Activated CD4-positive, alpha-beta T cell treated with anti-CD3 and anti-CD28 coated beads for 24 hours (primary cell): ENCODE measurements at places on chromosomes 6 and 20.
A peak's percentile ranks its signal among the peaks of the same experiment; 100 is the strongest.

DNA sequence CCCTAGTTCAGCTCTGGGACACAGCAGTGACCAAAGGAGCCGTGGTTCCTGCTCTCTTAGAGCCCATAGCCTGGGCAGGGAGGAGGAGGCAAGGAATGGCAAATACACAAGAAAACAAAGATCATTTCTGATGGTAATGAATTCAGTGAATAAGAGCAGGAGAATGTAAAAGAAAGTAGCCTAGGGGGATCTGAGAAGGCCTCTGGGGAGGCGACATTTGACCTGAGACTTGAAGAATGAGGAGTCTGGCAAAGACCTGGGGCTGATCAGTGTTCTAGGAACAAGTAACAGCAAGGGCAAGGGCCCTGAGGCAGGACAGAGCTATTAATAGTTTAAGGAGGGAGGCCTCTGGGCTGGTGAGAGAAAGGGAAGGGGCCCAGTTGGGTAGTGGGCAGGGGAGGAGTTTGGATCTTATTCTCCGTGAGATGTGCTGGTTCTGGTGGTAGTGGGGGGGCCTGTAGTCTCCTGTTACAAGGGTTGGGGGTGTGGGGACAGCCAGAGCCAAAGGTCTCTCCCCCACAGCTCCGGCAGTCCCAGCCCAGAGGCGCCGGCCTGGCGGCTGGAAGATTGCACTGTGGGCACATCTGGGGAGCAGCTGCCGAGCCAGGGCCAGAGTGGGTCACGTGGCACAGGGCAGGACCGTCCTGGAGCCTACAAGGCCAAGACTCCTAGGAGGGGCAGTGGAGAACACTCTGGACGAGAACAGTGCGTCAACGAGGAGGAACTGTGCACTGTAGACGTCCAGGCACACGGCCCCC is 9.3 kb upstream of the ID1 start:
- DNase-seq = no peak

DNA sequence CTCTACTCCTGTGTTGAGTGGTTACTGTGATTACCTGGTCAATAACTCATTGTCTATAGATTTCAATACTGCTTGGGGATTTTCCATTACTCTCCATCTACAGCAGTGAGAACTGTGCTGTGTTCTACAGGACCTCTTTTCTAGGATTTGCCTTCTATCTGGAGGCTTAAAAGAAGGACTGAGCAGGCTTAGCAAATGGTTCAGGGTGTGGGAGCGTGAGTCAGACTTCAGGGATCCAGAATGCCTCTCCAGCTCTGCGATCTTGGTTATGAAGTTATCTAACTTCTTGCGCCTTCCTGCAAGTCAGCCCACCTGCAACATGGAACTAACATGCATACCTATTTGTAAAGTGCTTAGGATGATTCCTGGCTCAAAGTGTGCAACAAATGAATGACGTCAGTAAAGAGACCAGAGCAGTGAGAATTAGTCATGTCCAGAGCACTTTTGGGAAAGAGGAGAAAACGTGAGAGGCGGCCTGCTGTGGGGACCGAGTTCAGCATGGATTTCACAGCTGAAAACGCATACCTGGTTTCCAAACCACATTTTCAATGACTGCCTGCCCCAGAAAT is 610.1 kb upstream of the CDH4 start:
- DNase-seq = no peak

GRCh38 chr20:10385850-10386544 is 48.0 kb downstream of the MKKS start:
- DNase-seq = no peak

GRCh38 chr6:146363838-146364607 is 179.6 kb upstream of the RAB32 start:
- no peak for DNase-seq

DNA sequence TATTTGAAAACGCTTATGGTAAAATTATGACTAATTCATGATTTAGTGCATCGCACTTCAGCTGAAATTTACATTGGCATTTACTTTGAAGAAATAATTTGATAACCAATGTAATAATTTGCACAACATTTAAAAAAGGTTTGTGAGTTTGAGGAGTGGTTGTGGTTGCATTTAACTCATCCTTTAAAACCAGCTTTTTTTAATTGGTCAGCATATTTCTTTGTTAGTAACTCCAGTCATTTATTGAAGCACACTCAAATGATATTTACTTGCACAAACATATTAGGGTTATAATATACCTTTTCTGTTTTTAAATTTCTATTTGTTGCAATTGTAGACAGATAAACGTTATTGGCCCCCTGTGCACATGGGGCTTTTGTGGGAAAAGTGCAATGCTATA is 78.1 kb upstream of the AHI1 start:
- DNase-seq = no peak

DNA sequence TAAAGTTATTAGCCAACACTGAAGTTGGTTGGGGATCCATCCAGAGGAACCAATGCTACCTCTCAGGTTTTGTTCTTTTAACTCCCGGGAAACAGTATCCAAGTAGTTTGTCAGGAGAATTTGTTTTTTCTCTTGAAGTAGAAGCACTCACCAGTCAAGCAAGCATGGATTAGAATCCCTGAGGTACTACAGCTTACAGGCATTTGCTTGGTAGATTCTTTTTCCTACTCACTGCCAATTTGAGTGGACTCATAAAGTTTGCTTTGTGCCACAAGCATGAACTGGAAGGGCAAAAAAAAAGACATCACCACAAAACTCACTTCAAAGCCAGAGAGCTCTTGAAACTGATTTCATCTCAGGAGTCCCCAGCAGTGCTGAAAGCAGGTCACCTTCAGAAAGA is 167.4 kb downstream of the MBOAT1 start:
- no peak for DNase-seq

GRCh38 chr6:93105017-93105416 is 314.3 kb downstream of the EPHA7 start:
- no peak for DNase-seq

GRCh38 chr6:28603891-28604290 is 78.2 kb downstream of the GPX5 start:
- no peak for DNase-seq

- no peak for DNase-seq
Measured at GRCh38 chr6:47203266-47203937, 106.3 kb downstream of the TNFRSF21 start.

- no peak for DNase-seq
Measured at GRCh38 chr6:106132153-106132698, 46.1 kb downstream of the PRDM1 start.

GRCh38 chr20:33099843-33100538 is 20.5 kb downstream of the BPIFB4 start:
- DNase-seq = no peak

GRCh38 chr6:160088069-160088783 is 33.4 kb upstream of the SLC22A1 start:
- no peak for DNase-seq

- no peak for DNase-seq
Measured at GRCh38 chr6:134257516-134257915, 60.4 kb downstream of the SGK1 start.

DNA sequence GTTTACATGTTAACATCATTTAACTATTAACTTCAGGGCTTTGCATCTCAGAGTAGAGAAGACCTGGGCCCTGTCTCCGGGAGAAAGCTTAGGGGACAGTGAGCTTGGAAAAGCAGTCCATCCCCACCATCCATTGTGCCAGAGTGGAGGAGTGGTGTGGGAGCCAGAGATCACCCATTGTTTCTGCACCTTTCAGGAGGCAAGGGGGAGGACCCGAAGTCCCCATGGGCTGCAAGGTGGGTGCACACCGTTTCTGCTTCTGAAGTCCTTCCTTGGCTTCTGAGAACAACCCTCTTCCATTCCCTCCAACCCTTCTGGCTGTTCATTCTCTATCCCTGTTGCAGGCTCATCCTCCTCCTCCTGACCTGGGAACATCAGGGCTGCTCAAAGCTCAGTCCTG is 4.0 kb upstream of the PPP1R3G start:
- DNase-seq = no peak

DNA sequence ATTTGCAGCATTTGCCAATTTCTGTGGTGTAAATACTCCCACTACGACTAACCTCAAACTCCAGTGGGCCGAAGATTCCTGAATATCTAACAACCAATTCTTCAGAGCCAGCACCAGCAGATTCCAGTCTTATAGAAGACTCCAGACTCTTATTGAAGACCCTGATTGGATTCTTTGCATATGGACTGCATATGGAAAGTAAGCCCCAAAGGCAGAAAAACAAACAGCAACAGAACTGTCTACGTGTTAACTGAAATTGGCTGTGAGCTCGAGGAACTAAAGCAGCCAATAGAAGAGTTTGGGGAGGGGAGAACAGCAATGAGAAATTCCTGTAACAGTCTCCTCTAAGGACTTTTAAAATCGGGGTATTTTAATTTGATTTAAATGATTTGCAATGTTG is 19.7 kb upstream of the NRSN1 start:
- DNase-seq = no peak

- no peak for DNase-seq
Measured at GRCh38 chr6:153150752-153151440, 19.8 kb upstream of the RGS17 start.

DNA sequence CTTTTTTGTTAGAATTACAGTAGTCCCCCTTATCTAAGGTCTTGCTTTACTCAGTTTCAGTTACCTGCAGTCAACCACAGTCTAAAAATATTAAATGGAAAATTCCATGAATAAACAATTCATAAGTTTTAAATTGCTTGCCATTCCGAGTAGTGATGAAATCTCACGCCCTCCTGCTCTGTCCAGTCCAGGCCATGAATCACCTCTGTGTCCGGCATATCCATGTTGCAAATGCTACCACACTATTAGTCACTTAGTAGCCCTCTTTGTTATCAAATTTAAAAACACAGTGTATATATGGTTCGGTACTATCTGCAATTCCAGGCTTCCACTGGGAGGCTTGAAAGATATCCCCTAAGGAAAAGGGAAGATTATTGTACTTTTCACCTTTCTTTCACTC is 164.6 kb upstream of the FAM83B start:
- DNase-seq = no peak

GRCh38 chr6:13615792-13616120 is 621 bp downstream of the NOL7 start:
- DNase-seq = peak; percentile 27

DNA sequence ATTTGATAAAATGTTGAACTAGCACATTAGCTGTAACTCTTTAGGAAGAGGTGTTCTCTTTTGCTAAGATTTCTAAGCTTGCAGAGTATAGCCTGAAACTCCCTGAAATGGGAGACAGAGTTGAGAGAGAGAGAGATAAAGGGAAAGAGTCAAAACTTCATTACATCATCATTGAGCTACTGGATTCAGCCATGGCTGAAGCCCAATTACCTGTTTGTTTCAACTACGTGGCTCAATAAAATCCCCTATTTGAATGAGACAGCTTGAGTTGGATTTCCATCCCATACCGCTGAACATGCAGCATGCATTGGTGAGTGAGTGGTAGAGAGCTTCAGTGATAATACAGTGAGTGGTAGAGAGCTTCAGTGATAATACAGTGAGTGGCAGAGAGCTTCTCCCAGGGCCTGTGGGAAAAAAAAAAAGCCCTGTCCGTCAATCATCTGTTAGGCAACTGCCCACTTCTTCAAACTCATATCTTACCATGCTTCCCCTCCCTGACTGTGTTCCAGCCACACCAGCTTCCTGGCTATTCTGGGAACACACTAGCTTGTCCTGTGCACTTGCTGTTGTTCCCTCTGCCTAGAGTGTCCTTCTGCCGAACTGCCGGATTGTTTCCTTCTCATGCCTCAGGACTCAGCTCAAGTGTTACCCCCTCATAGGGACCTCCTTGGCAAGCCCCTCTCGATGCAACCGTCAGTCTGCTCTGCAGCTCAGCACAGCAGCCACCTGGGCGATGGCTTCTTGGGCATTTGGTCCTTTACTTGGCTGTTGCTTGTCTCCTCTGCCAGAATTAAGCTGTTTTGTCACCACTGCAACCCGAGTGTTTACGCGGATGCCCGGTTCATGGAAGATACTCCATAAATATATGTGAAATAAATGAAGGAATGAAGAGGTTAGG is 91.3 kb upstream of the EYA2 start:
- DNase-seq = no peak

GRCh38 chr20:2799688-2800520 is 523 bp downstream of the CPXM1 start:
- DNase-seq = no peak

GRCh38 chr20:46275091-46275490 is 33.2 kb downstream of the CDH22 start:
- DNase-seq = no peak

- DNase-seq = no peak
Measured at GRCh38 chr6:119517428-119517827, 167.9 kb upstream of the MAN1A1 start.

- DNase-seq = no peak
Measured at GRCh38 chr6:40555092-40555491, 32.1 kb downstream of the LRFN2 start.

DNA sequence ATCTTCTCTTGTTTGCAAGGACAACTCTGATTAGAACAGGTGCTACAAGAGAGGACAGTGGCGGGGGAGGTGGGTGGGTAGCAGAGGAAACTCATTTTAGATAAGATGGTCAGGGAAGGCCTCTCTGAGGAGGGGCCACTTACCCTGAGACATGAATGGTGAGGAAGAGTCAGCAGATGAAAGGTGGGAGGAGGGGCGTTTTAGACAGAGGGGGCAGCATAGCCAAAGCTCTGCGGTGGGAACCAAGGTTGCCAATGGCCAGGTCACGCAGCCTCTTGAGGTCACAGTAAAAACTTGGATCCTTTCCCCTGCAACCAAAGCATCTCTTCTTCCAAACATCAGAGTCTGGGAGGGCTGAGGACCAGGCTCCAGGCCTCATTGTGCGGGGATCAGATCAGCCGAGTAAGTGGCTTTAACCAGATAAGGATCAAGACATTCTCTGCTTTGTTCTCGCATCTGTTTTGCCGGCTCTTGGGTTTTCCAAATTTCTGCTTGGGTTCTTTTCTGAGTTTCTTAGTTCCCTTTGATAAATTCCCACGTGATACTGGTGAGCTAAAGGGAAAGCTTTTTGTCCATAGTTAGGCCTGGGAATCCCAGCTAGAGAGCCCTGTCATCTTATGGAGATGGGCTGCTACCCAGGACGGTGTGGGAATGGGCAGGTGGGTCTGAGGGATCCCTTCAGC is 5.5 kb upstream of the CD40 start:
- no peak for DNase-seq

- no peak for DNase-seq
Measured at GRCh38 chr6:167819576-167819975, 7.1 kb upstream of the AFDN start.

GRCh38 chr6:3303795-3304411 is 45.2 kb downstream of the PSMG4 start:
- no peak for DNase-seq

- DNase-seq = no peak
Measured at GRCh38 chr6:31179896-31180295, 9.4 kb upstream of the POU5F1 start.

GRCh38 chr6:109166673-109167072 is 71.4 kb downstream of the CEP57L1 start:
- DNase-seq = no peak

GRCh38 chr6:118743746-118744145 is 92.4 kb upstream of the CEP85L start:
- DNase-seq = no peak

- DNase-seq = no peak
Measured at GRCh38 chr6:12892151-12892550, 175.6 kb downstream of the PHACTR1 start.

DNA sequence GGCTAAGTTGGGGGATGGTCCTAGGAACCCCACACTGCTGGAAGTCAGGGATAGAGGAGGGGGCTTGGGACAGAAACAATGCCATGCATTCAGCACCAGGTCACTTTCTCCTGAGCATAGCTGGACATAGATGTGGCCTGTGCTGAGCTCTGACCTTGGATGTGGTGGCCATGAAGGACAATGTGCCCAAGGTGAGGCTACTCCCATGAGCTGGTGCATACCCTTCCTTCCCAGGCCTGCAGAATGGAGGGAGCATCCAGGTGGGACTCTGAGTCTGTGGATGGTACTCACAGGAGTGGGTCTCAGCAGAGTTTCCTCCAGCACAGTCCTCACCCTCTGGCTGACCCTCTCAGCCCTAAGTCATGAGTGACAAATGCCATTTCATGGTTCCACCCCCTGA is 16.9 kb downstream of the CST9L start:
- DNase-seq = no peak
